ENCODE measurements at places on chromosomes 5 and 9.

GRCh38 chr5:95921501-95921900 is 40.1 kb downstream of the ELL2 start:
- DNase-seq, result no peak

DNA sequence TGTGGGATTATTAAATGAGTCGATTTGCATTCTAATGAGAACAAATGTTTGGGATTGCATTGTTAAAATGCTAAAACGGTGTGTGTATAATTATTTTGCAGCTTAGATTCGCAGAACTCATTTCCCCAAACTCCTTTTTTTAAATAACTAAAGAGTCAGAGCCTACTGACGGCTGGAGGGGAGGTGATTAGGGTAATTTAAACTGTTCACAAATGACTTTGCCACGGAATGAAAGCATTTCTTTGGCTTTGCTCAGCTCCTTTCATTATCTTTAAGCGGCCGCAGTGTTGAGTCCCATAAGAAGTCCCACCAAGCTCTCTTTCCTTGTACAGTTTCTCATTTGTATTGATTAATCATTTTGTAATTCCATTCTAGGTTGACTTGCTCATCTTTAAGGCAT is 1632.8 kb downstream of the MAT2B start:
- no peak for DNase-seq

DNA sequence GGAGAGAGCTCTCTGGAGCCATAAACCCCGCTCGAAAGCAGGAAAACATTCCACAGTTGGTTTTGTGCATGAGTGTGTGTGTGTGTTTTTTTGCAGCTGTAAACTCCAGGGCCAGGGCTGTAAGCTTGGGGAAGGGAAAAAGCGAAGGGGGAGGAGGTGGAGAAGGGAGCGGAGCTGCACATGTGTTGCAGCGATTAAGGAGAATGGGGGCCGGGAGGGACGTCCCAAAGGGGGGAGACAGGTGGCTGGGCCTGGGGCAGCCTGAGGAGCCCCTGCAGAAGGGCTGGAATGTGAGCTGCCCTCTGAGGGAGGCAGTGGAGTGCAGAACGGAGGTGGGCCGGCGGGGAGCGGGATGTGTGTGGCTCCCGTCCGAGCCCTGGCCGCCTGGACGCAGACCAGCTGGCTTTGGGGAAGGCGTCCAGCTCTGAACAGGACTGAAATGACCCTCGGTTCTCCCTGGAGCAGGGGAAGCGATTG is 2.7 kb upstream of the MYMK start:
- DNase-seq, result no peak

DNA sequence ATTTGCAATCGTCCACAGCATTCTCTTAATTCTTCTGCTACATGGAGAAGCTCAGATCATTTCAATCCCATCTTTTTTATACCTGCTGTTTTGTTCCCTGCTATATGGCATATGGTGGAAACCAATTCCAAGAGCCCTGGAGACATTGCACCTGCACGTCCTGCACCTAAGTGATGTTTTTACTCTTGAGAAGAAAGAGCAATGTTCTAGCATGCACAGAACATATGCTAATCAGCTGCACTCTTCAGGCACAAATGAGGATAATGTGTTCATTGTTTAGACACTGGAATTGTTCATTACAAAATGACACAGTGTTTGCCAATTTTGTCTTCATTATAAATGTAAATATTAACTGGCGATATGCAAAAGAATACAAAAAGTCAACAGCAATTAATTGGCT is 935.8 kb downstream of the TLE4 start:
- DNase-seq, result no peak

DNA sequence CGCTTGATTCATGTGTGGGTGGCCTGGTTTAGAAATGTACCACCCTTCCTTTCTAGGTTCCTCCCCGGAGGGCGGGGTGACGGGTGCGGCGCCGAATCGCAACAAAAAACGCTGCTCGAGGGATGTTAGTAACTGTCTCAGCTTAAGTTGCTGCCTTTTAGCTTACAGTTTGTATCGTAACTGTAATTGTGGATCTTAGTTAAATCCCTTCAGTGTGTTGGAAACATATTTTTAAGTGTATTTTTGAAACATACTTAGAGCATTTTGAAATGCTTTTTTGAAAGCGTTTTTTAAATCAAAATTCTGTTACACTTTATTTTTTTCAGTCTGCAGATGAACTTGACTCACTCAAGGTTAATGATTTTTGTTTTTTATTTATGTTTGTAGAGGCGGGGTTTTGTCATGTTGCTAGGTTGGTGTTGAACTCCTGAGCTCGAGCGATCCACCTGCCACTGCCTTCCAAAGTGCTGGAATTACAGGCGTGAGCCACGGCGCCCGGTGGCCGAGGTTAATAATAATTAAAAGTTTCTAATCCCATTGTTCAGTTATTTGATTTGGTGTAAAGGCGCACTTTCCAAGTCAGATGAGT is 997 bp upstream of the CHD1 start:
- peak; percentile 92 for DNase-seq

GRCh38 chr5:180423598-180423997 is 70.5 kb upstream of the GFPT2 start:
- DNase-seq, result no peak

DNA sequence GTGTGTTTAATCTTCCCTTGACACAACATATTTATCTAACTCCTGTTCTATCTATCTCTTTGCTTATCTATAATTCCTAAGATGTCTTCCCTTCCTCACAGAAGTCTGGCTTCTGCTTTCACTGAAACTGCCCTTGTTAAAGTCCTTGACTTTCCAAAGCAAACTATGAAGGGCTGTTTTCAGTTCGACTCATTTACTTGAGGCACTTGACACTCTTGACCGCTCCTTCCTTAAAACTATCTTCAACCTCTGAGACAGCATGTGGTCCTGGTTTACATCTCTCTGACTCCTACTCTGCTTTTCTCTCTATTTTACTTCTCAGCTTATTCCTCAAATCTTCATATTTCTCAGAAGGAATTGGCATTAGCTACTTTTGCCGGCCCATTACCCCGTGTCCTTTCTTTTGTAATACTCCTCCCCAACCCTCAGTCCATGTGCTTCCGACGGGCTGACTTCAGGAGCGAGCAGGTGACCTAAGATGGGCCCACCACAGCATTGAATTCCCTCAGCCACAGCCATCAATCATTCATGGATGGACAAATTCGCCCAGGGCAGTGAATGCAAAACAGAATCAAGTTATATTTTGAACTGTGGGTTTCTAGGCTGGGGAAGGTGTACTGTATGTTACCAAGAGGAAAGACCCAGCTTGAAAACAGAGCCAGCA is 1089.2 kb downstream of the PTPRD start:
- no peak for DNase-seq

All from Kasumi-1 (cell line).